Cardiac muscle cell (in vitro differentiated cells and primary cell): ENCODE measurements at places on chromosomes 7 and 10. TPM values are rescaled to one million over a fixed set of nuclear protein-coding genes. Genes with fewer than 3 reads are reported as not detected.

Gene SLC29A4
- total RNA-seq = 19.5 and 28.3 TPM in 2 replicates

Gene CLCN1
- total RNA-seq = 0.11 TPM in 1 of 2 replicates, not detected in the other

Gene SPRN
- total RNA-seq = 0.33 and 0.63 TPM in 2 replicates

GRCh38 chr7:5375925-5376324, 47.7 kb downstream of the TNRC18 start:
- no peak overlapping the region for H3K27ac ChIP-seq
- H3K4me1 ChIP-seq = no peaks in the 10 kb centered on the region
- no peak overlapping the region for H3K4me3 ChIP-seq
- no peak for DNase-seq
- H3K36me3 ChIP-seq = peaks cover 26% of the 10 kb centered on the region

DNA sequence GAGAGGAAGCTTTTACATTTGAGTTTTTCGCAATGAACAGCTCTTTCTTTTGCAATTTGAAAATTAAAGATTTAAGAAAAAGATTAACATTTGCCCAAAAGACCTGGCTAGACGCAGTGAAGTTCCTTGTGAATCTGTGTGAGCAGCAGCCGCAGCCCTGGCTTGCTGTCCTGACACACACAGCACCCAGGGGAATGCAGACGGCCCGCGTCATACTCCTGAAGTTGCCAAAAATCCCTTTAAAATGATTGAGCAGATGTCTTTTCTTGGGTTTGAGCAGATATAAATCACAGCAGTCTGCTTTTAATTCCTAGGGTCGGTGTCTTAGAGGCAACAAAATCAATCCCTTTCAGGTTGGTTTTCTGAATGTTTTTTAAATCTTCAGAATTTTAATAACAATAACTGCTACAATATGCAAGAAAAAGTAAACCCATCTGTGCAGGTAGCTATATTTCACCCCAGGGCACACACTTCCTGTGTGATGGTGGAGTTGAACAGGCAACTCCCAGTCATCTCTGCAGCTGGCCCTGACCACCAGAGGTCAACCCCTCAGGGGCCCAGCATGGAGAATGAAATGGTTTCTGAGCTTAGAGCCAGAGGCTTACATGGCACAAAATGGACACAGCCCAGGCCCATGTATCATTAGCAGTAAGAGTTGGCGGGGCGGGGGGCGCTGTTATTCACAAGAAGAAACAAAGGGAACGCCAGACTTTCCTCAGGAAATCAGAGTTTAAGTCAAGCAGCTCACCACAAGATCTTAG, 32.2 kb upstream of the TRIL start:
- no peak overlapping the region for H3K27ac ChIP-seq
- DNase-seq = peak; percentile 58

DNA sequence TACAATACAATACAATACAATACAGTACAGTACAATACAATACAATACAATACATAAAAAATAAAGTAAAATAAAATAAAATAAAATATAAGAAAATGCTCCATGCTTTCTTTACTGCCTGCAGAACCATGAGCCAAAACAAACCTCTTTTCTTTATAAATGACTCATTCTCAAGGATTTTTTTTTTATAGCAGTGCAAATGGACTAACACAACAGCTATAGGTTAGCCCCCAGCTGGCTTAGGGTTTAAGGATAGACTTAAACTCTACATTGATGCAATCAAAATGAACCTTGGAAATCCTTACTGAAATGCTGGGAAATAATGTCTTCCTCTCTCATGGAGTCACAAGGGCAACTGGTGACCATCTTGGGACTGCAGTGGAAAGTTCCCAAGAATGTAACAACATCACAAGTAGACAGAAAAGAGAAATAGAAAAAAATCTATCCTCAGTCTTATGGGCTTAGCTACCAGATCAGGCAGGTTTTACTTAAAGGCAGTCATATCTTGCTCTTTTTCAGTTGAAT, 348.9 kb downstream of the ARL4A start:
- DNase-seq = no peak
- H3K27ac ChIP-seq = no peak overlapping the region
- H3K4me1 ChIP-seq = peaks cover 3% of the 10 kb centered on the region
- H3K36me3 ChIP-seq = no peaks in the 10 kb centered on the region
- H3K4me3 ChIP-seq = no peak overlapping the region
- no peaks in the 10 kb centered on the region for H3K27me3 ChIP-seq

GRCh38 chr10:23341004-23341403, 3.6 kb downstream of the C10orf67 start:
- H3K4me3 ChIP-seq = no peak overlapping the region
- no peaks in the 10 kb centered on the region for H3K27me3 ChIP-seq
- no peak for DNase-seq
- H3K36me3 ChIP-seq = no peaks in the 10 kb centered on the region

- DNase-seq = peak; percentile 78
- H3K4me3 ChIP-seq = no peak overlapping the region
- H3K36me3 ChIP-seq = no peaks in the 10 kb centered on the region
- H3K27ac ChIP-seq = no peak overlapping the region
- no peaks in the 10 kb centered on the region for H3K27me3 ChIP-seq
Observed at GRCh38 chr10:25725917-25726716, 207.9 kb upstream of the MYO3A start.

Gene SLC18A3
- total RNA-seq = not detected in 2 replicates

Gene VSTM4
- 2.3 and 6.0 TPM in 2 replicates for total RNA-seq

Gene CCDC3
- total RNA-seq = 4.3 and 5.4 TPM in 2 replicates
